Substantia nigra (tissue), 51 donors: ENCODE measurements at places on chromosomes 1 and 21.
A peak's percentile ranks its signal among the peaks of the same experiment; 100 is the strongest.

DNA sequence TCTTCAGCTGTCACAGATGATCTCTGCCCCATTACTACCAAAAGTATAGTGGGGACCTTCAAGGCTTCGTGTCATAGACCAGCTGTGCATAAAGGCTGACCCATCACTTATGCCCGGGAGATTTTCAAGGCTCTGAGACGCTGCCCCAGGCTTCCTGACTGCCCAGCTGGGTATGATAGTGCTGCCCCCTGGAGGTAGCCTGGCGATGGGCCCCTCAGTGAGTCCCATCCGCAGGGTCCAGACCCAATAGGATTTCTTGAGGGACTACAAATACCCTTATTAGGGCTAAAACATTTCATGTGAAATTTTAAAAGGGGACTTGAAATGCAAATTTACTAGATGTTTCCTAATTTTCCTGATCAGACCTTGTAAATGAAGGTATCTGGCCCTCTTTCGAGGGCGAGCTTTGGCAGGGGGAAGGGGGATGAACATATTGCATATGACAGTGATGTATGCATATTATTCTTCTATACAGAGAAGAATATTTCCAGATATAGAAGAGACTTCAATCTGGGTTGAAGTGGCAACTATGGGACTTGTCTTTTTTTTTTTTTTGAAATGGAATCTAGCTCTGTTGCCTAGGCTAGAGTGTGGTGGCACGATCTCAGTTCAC, 11.7 kb upstream of the FCMR start:
- DNase-seq = no peak

GRCh38 chr1:30522031-30523004, 201.1 kb downstream of the MATN1 start:
- DNase-seq = no peak

GRCh38 chr1:39408641-39409054, 82.8 kb upstream of the BMP8A start:
- DNase-seq = peak; percentile 91

- no peak for DNase-seq
Measured at GRCh38 chr1:55168353-55168752, 46.8 kb downstream of the USP24 start.

DNA sequence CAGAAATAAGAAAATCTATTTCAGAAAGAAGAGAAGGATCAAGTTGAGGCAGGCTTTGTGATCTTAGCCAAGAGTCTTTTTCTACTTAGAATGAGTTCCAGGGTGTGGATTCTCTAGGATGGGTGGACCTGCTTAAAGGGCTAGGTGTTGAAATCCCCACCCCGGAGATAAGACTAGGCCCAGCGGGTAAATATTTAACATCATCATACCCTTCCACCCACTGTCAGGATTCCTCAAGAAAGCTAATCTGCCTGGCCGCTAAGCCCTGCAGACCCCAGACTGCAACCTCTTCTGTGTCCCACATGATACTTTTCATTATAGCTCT, 5.8 kb downstream of the IGSF9 start:
- DNase-seq = no peak

GRCh38 chr21:26137379-26138060, 33.0 kb downstream of the APP start:
- DNase-seq = no peak

GRCh38 chr1:233790662-233791371, 113.7 kb upstream of the SLC35F3 start:
- DNase-seq = peak; percentile 24

DNA sequence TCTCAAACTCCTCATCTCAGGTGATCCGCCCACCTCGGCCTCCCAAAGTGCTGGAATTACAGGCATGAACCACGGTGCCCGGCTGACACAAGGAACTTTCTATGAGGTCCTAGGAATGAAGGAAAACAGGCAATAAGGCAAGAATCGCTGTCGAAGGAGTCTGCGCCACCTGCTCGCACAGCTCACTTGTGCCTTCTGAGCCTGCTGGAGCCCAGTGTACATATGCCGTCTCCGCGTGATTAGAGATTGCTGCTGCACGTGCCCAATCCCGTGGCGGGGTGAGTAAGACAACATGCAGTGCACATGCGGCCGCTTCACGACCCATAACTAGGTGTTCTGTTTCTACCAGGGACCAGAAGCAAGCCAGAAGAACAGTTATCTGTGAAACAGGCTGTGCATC, 24.3 kb downstream of the H3-3A start:
- DNase-seq = no peak

DNA sequence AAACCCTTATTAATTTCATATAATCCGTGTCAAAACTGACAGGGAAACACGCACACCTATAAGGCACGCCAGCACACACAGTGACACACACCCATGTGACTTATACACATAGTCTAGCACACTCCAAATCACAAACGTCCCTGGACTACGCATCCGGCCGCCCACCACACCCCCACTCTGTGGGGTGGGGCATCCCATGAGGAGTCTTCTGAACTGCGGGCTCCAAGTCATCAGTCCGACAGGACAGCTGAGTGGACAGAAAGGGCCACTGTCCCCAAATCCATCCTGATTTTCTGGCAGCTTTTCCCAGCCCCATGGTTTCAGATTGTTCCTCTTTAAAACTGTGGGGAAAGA, 829 bp downstream of the PEA15 start:
- peak; percentile 27 for DNase-seq

DNA sequence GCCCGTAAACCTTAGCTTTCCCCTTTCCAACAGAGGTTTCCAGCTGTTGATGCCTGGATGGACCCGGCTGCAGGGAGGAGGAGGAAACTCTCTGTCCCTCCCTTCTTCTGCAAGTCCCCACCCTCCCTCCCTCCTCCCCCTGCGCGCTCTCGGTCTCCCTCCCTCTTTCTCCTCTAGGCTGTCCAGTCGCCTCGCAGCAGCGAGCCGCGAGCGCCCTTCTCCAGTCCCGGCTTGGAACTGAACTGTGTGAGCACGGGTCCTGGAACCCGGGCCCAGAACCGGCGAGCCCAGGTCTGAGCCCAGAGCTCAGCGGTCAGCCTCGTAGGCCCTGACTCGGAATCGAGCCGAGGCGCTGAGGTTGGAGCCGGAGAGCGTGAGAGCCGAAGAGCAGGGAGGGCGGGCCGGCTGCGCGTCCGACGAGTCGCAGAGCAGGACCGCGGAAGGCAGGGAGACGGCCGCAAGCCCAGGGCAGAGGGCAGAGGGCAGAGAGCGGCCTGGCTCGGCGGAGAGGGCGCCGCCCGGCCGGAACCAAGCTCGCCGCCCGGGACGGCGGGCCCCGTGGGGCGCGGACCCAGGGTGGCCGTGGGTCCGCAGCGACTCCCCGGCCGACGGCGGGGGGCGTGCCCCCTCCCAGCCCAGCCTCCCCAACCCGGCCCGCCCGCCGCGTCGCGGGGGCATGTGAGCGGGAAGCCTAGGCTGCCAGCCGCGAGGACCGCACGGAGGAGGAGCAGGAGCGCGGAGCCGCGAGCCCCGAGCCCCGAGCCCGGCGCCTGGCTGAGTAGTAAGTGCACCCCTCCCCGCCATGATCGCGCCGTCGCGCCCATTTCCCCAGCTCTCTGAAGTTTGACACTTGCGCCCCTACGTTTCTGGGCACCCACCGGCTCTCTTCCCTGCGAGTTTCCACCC, at the start of gene SOX13:
Gene SOX13 (plus strand): TSS at position 185 of the 906 bp plus-strand sequence. CDS start 39,801 bp downstream, outside the sequence.
- DNase-seq = peak; percentile 80

GRCh38 chr1:21045351-21045750, 131.3 kb downstream of the EIF4G3 start:
- DNase-seq = no peak

- no peak for DNase-seq
Measured at GRCh38 chr1:3681898-3682806, 29.8 kb downstream of the TP73 start.

GRCh38 chr1:192630521-192631287, 5.2 kb upstream of the RGS13 start:
- no peak for DNase-seq

DNA sequence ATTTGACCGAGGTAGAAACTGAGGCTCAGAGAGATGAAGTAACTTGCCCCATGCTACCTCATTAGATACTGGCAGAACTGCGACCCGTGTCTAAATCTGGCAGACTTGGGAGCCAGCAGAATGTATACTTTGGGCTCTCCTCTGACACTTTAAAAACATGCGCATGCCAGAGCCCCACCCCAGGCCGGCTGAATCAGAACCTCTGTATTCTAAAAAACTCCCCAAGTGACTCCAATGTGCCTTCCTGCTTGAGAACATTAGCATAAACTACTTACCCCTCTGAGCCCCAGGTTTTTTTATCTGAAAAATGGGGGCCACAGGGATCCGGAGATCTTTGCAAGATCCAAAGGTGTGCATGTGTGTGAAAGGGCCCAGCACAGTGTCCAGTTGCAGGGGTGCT, 344.7 kb upstream of the USP24 start:
- no peak for DNase-seq

DNA sequence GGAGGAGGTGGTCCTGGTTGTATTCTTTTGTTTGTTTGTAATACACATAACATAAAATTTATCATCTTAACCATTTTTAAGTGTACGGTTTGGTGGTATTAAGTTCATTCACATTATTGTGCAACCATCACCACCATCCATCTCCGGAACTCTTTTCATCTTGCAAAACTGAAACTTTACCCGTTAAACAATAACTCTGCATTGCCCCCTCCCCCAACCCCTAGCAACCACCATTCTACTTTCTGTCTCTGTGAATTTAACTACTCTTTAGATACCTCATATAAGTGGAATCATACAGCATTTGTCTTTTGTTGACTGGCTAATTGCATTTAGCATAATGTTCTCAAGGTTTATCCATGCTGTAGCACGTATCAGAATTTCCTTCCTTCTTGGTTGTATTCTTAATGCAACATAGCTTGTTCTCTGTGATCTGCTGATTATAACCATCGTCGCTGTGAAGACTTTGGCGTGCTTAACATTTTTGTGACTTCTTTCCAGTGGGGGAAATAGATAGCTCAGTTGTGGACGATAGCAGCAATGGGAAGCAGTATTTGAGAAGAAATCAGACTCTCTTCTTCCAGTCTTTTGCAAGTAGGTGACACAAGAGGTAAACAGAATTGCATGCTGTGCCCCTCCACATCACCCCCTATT, 117.5 kb upstream of the HOOK1 start:
- DNase-seq = no peak

GRCh38 chr1:85058311-85058710, 10.0 kb upstream of the MCOLN3 start:
- DNase-seq = no peak

DNA sequence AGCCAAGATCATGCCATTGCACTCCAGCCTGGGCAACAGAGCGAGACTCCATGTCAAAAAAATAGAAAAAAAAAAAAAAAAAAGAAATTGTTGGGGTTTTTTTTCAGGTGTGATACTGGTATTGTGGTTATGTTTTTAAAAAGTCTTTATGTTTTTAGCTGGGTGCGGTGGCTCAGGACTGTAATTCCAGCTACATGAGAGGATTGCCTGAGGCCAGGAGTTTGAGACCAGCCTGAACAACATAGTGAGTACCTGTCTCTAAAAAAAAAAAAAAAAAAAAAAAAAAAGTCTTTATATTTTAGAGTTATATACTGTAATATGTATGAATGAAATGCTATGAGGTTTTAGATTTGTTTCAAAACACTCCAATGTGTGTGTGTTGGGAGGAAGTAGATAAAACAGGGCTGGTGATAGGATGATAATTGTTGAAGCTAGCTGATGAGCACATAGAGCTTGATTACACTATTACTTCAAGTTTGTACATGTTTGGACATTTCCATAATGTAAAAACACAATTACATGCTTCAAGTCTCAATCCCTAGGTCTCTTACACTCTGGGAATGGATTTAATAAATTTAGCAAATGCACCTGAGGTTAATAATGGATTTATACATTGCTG, 30.2 kb upstream of the ATP5PO start:
- DNase-seq = no peak

DNA sequence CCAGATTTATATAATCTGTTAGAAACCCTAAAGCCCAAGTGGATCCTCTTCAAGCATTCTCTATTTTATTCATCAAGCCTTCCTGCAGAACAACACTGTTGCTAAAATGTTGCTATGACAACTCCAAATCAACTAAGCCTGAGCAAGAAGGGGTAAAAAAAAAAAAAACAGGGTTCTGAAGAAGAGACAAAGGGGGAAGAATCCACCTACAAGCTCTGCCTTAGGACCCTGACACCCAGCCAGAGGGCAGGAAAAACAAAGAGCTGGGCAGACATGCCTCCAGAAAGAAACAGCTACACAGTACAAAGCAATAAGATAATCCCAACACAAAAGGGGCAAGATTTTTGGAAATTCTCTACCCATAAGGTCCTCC, 1.3 kb downstream of the USF1 start:
- no peak for DNase-seq

DNA sequence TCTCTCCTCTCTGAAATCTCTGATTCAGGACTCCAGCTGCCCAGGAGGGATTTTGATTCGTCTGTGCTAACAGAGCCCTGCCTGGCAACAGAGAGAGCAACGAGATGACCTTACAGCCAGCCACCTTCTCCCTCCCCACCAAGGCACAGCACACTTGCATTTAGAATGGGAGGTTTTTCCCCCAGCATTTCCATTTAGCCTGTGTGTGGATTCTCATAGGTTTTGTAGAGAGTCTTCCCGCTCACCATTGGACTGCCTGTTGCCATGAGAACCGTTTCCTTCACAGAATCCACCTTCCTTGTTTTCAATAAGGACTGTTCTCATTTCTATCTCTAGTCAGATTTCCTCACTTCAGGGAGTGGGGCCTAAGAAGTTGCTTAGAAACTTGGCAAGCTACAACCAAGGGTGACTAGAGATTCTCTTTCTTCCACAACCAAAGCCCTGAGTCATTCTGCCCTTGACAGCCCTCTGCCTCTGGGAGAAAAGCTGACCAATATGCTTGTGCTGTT, 5.8 kb upstream of the IKBKE start:
- no peak for DNase-seq

DNA sequence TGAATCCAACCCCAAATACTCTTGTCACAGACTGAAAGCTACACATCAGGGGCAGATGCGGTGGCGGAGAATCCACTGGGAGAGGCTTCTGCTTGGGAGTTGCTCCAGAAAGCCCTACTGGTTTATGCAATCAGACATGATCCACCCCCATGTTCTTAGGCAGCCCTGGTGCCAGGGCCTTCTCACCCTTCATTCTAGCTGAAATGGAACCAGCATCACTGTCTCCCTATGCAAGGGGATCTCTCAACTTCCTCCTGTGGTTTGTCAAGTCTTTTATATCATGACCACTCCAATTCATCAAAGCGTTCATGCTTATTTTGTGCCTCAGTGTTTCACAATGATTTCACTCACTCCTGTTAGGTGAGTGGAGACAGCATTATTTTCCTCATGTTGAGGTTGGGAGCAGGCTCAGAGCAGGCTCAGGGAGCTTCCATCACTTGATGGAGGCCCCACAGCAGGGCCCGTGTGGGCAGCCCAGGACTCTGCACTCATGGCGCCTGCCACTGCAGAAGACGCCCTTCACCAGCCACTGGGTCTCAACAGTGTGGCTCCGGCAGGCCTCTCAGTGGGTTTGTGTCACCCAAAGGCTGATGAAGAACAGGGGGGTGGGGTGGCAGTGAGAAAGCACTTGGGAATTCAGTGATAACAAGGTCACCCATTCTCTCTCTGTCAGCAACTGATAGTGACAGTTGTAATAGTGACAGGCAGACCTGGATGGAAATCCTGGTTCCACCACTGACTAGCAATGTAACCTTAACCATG, 67.1 kb downstream of the CD58 start:
- no peak for DNase-seq

GRCh38 chr1:24558902-24559791, 3.3 kb downstream of the NCMAP start:
- no peak for DNase-seq
